NCI-H460 (cell line): ENCODE measurements at places on chromosomes 12 and 14. TPM values are rescaled to one million over a fixed set of nuclear protein-coding genes. Genes with fewer than 3 reads are reported as not detected.

The ESR2 gene
- total RNA-seq, result 0.07 TPM in 1 of 2 replicates, not detected in the other

The KERA gene
- not detected in 2 replicates for total RNA-seq

The TAS2R46 gene
- total RNA-seq, result 0.49 and 1.6 TPM in 2 replicates

The KRT77 gene
- total RNA-seq, result not detected in 2 replicates

The USP44 gene
- 0.09 TPM in 1 of 2 replicates, not detected in the other for total RNA-seq

The MYH6 gene
- not detected in 2 replicates for total RNA-seq
